Activated CD4-positive, alpha-beta memory T cell treated with anti-CD3 and anti-CD28 coated beads for 36 hours (primary cell): ENCODE measurements at places on chromosomes 4 and X.

DNA sequence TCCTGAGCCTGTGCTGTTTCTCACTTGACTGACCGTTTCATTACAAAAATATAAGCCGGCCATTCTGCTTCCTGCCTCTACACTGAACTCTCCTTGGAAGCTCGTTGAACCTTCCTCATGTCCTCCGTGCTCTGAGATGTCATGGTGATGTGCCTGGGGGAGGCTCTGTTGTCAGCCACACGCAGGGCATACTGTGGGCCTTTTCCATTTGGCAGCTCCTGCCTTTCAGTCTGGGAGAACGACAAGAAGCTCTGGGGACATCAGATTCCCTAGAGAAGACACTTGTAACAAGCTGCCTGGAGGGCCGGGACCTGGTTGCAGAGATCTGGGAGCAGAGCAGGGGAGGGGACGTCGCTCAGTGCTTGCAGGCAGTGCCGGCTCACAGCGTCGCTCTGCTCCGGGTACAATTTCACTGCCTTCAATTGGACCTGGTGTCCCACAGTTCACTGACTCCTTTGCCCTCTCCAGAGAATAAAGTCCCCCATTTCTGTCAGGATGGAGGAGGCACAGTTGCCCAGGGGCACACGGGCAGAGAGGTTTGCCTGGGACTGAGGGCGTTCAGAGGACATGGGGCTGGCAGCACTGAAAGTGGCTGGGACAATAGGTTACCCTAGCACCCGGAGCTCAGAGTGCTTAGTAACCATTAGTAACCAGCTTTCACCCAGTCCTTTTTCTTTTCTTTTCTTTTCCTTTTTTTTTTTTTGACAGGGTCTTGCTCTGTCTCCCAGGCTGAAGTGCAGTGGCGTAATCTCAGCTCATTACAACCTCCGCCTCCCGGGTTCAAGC lies 19.1 kb upstream of the MECP2 start:
- no peak for DNase-seq

- DNase-seq, result no peak
Measured at GRCh38 chr4:125421547-125421946, 106.8 kb downstream of the FAT4 start.

GRCh38 chr4:124631760-124632159 lies 80.8 kb downstream of the ANKRD50 start:
- DNase-seq, result no peak

GRCh38 chr4:12852338-12853307 lies 631.5 kb downstream of the RAB28 start:
- DNase-seq, result no peak

GRCh38 chrX:118347131-118347530 lies 1.2 kb downstream of the WDR44 start:
- DNase-seq, result no peak

GRCh38 chr4:29900336-29900735 lies 819.8 kb upstream of the PCDH7 start:
- no peak for DNase-seq

- no peak for DNase-seq
Measured at GRCh38 chrX:154138857-154139256, 5.2 kb upstream of the OPN1LW start.

- no peak for DNase-seq
Measured at GRCh38 chr4:5500165-5500564, 208.2 kb downstream of the EVC2 start.

DNA sequence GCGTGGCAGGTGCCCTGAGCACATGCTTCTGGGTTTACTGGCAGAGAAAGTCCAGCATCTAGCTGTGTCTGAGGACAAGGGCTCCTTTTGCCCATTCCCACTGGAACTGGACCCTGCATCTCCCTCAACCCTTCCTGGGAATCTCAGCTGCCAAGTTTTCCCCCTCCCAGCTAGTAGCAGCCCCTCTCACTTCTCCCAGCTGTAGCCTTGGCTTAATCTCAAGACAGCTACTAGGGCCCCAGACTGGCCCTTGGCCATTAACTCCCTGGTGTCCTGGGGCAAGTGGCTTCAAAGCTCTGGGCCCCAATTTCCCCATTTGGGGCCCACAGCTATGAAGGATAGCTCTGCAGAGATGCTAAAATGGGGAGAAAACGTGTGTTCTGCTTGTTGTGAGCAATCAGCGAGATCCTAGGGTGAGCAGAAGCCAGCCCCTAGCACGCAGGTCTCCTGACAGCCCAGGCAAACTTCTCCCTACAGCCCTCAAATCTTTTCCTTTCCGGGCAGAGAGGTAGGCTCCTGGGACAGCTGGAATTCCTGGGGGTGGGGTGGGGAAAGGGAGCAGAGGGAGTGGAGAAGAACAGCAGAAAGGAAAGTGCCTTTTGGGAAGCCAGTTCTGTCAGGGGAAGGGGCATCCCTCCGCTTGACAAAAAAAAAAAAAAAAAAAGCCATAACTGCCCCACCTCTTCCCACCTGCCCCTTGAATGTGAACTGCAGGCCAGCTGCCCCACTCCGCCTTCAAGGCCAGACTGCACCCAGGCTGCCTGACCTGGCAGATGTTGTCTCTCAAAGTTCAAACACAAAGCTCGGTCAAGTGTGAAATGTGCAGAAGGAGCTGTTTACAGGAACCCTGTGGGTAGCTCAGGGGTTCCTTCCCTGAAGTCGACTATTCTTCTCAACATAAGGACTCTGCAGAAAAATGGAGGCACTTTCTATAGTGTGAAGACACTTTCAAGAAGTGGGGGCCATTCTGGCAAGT lies 16.6 kb downstream of the FGD1 start:
- no peak for DNase-seq

- no peak for DNase-seq
Measured at GRCh38 chr4:101230801-101231426, 116.4 kb downstream of the PPP3CA start.

GRCh38 chr4:38656111-38656510 lies 7.9 kb upstream of the KLF3 start:
- no peak for DNase-seq

- no peak for DNase-seq
Measured at GRCh38 chrX:129958814-129959492, 23.5 kb upstream of the BCORL1 start.

DNA sequence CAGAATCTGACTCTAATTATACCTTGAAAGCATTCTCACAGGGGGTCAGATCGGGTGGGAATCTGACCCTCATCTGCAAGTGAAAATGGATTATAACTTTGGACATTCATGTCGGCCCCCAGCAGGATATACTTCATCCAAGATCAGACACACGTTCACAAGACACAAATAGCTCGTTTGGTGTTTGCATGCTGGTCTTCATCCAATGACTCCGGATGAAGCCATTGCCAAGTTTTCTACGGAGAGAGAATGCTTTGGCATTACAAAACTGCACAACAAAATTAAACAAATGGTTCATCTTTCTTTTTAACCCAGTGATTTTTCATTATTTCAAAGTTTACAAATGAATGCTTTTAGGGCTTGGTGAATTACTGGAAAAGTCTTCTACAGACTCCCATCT lies 105.5 kb downstream of the MID1 start:
- DNase-seq, result no peak

DNA sequence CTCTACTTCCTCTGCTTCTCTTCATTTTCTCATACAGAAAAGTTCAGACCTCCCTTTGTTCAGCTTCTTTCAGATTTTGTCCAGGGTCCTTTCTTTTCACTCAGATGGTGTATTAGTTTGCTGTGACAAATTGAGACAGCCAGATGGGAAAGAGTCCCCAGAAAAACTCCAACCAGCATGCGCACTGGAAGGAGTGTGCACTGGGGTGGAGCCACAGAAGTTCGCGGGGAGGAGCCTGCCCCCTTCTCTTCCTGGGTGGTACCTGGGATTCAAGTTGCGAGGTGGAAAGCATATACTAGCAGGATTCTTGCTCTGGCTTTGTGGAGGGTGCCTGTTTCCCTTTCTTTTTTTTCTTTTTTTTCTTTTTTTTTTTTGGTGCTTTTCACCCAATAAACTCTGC lies 51.6 kb downstream of the SMIM20 start:
- DNase-seq, result no peak

GRCh38 chrX:49184294-49185281 lies 1.6 kb downstream of the PRICKLE3 start:
- DNase-seq, result peak; percentile 67

DNA sequence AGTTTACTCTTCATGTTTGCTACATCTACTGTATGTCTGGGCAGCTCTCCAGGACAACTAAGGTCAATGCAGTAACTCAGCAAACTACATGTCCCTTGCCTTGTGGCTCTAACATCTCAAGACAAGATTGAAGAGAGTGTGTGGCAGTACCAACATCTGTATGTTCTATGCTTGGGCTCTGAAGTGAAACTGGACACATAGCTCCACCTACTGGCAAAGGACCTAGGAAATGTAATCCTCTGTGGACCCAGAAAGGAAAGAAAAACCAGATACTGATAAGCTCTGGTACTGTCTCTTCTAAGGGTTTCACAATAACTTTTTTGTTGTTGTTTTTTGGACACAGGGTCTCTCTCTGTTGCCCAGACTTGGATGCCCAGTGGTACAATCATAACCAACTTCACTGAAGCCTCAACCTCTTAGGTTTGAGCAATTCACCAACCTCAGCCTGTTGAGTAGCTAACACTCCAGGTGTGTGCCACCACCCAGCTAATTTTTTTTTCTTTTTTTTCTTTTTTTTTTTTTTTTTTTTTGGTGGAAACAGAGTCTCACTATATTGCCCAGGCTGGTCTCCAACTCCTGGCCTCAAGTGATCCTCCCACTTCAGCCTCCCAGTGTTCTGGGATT lies 64.1 kb downstream of the QDPR start:
- DNase-seq, result peak; percentile 51

DNA sequence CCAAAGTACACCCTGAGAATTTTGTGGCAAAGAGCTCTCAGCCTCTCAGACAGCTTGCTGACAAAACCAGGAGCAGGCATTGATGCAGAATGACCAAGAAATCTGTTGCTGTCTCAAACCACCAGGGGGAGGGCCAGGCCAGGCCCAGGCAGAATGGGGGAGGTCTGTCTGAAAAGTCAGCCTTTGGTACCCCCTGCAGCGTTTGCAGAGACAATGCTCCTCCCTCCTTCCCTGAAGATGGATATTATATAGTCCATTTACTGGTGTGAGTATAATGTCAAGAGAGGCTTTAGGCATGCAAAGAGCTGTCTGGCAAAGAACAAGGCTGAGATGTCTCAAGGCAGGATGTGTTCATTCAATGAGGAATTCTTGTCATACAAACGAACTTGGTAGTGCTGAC lies 52.9 kb upstream of the TRPC5OS start:
- no peak for DNase-seq

DNA sequence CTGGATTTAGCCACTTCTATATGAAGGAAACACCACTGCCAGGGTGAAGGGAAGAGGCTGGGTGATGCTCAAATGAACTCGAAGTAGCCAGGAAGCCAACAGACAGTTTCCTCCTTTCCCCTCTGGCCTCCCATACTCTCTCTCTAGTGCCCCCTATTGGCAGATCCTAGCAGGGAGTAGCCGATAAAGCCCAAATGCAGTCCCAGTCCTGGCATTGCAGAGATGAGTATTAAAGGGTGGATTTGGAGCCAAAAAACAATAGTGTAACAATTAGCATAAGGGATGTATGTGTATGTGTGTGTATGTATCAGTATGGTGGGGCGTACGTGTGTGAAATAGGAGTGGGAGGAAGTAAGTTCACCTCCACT lies 213.8 kb upstream of the LDB2 start:
- peak; percentile 10 for DNase-seq

DNA sequence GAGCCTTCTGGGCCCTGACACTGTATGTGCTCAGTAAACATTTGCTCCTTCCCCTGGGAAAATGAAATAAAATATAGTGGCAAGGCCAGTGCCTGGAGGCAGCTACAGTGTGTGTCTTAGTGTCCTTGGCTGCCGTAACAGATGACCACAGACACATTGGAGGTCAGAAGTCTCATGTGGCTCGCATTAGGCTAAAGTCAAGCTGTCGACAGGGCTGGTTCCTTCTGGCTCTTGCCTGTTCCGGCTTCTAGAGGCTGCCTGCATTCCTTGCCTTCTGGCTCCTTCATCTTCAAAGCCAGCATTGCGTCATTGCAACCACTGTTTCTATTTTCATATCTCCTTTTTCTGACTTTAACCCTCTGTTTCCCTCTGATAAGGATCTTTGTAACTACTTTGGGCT lies 83.6 kb upstream of the STX18 start:
- no peak for DNase-seq

GRCh38 chr4:38980903-38981676 lies 51.1 kb downstream of the TMEM156 start:
- peak; percentile 56 for DNase-seq

GRCh38 chr4:45518832-45519231 lies 605.0 kb downstream of the GABRG1 start:
- DNase-seq, result no peak

DNA sequence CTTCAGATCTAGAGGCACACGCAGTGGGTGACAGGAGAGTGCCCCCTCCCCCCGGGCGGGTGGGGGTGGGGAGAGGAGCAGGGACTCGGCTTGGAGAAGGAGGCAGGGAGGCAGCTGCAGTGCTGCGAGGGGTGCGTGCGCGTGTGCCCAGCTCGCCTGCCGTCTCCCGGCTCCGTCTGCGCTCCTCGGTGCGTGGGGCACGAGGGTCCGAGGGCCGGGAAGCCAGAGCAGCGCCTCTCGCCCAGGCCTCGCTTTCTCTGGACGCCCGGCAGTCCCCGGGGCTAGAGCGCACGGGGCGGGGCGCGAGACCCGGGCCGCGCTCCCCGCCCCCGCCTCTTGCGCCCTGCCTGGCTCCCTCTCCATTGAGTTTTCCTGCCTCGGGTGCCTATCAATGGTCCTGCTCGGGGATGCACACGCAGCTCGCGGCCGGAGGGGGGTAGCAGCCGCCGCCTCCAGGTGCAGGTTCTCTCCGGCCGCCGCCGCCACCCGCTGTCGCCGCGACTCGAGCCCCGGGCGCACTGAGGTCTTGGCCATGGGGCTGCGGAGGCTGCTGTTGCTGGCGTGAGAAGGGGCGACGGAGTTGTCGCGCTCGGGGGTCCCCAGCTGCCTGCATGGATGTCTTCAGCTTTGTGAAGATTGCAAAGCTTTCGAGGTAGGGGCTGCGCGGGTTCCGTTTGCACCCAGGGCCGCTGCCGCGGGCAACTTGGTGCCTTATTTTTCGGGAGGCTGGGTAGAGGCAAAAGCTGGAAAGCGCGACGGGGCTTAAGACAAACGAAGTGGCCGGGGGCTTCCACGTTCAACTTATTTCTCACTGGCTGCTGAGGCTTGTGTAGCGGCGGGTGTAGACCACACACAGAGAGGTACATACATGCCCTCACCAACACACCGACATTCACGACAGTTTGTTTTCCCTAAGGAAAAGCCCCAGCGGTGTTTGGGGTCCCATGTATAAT lies at the start of gene FRMPD4:
Gene FRMPD4, plus strand, starts transcription at position 113 of the 953 bp plus-strand sequence. Its CDS starts 499 bp downstream, at position 612.
- no peak for DNase-seq
